Chondrocyte (in vitro differentiated cells): ENCODE measurements at places on chromosomes 3 and 15.

- DNase-seq = no peak
Observed at GRCh38 chr3:133369068-133369440, 30.8 kb upstream of the BFSP2 start.

- no peak for DNase-seq
Observed at GRCh38 chr3:132569153-132569552, 27.9 kb upstream of the ACKR4 start.

- no peak for DNase-seq
Observed at GRCh38 chr3:155411500-155412223, 118.2 kb upstream of the STRIT1 start.

DNA sequence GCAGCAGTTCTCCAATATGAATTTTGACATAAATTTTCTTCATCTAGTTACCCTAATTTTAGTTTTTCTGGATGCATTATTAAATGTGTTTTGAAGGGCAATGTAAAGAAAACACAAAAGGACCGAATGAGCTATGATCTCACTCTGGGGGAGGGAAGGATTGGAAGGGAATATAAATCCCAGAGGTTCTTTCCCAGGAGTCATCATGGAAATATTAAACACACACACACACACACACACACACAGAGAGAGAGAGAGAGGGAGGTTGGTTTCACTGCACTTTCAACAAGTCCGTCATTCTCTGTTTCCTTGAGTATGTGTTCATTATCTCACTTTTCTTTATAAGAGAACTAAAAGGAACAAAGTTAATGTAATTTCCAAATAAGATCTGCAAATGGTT lies 70.7 kb upstream of the DCBLD2 start:
- no peak for DNase-seq

- DNase-seq = no peak
Observed at GRCh38 chr3:39505866-39506742, 38.6 kb downstream of the MOBP start.

GRCh38 chr3:58559586-58559985 lies 17.6 kb downstream of the FAM107A start:
- peak; percentile 29 for DNase-seq

- no peak for DNase-seq
Observed at GRCh38 chr3:128267541-128267940, 114.3 kb downstream of the EEFSEC start.

GRCh38 chr3:77147836-77148578 lies 108.1 kb downstream of the ROBO2 start:
- DNase-seq = no peak

- no peak for DNase-seq
Observed at GRCh38 chr3:39990532-39990931, 181.1 kb downstream of the MYRIP start.

GRCh38 chr3:122642935-122643334 lies 37.7 kb upstream of the PARP14 start:
- DNase-seq = no peak

DNA sequence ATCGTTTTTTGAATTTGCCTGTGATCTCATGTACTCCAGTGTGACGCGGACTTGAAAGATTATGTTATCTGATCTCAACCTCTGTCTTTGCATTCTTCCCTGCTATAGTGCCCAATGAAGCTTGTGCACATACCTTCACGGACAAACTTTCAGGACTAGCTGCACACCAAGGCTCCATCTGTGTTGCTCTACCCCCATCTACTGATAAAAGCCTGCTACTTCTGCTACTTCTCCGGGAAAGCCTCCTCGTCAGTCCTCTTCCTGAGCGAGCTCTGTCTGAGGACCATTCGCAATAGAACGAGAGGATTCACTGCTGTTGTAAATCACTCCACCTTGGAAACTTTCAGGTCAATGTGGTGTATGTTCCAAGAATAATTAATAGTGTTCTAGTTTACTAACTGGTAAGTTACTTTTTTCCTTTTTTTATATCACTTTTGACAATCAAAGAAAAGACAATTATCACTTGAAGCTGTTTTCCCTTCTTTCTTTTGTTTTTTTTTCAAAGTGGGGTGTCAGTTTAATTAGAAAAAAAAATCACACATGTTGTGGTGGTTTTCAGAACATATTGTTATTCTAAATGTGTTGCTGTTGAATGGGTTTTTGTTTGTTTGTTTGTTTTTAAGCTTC lies 217.6 kb downstream of the ARRDC4 start:
- no peak for DNase-seq

DNA sequence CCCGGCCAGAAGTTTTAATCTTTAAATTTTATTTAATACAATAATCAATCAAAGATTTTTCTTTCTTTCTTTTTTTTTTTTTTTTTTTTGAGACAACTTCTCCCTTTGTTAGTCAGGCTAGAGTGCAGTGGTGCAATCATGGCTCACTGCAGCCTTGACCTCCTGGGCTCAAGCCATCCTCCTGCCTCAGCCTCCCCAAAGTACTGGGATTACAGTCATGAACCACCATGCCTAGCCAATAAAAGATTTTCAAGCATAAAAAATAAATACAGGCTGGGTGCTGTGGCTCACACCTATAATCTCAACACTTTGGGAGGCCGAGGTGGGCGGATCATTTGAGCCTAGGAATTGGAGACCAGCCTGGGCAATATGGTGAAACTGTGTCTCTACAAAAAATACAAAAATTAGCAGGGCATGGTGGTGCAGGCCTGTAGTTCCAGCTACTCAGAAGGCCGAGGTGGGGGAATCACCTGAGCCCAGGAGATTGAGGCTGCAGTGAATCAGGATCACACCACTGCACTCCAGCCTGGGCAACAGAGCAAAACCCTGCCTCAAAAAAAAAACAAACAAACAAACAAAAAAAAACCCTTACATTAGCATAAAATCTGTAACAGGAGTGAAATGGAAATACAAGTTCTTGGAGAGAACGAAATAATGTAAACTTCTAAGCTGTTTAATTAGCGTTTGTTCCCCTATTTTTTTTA lies 29.1 kb upstream of the SRP14 start:
- peak; percentile 2 for DNase-seq

DNA sequence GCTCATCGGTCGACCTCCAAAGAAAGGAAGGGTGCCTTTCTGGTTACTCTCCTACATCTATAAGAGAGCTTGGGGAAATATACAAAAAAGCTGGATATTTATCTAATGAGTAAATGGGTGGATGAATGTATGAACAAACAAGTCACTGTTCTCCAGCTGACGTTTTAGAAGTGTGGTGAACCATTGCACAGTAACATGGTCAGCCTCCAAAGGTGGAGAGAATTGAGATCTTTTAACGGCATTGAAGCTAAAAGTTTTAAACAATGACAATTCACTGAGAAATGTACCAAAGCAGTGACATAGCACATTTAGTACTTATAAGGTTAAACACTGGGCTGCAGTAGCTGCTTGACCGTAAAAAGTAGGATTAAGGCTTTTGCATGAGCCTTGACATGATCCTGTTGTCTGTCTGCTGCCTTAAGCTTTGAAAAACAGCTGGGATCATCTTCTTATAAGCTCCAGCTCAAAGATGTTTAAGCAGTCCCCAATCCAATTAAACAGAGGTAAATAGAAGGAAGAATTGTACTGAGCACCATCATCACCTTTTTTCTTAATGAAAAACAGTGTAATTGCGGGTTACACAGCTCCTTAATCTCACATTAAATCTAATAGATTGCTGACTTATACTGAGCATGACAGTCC lies 222.9 kb downstream of the WDR72 start:
- DNase-seq = no peak

DNA sequence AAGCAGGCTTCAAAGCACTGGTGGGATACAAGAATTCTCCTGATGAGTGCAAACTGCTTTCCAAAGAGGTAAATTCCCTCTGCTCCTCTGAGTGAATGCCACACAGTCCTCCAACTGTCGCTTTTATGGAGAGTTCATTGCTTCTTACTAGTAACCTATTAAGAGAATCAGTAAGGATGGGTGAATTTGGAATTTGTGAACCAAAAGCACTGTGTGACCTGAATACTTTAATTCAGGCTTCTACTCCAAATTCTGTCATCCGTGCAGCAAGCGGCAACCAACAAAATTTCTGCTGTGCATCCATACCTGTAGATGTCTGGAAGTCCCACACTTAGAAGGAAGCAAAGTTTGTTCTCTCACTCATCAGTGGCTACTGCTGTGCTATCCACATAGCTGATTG lies 66.7 kb upstream of the SNRK start:
- no peak for DNase-seq

- DNase-seq = no peak
Observed at GRCh38 chr3:72060447-72061034, 275.6 kb upstream of the PROK2 start.

DNA sequence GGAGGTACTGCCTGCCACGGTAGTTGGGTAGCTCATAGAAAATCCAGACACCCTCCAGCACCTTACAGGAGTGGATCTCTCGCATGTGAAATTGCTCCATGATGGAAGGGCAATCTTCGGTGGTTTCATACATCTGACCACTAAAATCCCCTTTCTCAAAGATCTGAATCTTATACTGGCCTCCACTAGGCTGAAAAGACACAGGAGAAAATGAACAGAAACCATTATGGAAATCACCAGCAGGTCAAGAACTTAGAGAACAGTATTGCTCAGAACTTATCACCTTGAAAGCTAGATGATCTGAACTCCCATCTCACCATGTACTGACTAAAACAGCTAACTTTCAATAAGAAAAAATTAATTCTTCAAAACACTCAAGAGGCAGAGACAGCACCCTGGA lies 5.4 kb downstream of the CRYGS start:
- no peak for DNase-seq

GRCh38 chr3:150370999-150371398 lies 37.1 kb upstream of the TSC22D2 start:
- DNase-seq = no peak

DNA sequence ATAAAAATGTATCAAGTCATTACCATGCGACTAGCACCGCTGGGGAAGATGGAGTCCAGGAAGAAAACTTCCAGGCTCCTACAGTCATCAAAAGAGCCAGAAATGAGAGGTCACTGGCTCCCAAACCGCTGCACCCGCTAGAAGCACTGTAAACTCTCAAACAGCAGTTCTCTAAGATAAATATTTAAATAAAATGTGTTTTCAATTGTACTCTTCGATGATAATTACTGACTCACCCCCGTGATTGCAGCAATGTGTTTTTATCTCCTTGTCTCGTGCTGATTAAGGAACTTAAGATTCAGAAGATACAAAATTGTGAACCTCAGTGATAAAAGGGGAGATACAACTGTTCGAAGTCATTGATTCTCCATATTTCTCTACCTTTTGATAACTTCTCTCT lies 45.8 kb upstream of the FOXP1 start:
- DNase-seq = no peak

DNA sequence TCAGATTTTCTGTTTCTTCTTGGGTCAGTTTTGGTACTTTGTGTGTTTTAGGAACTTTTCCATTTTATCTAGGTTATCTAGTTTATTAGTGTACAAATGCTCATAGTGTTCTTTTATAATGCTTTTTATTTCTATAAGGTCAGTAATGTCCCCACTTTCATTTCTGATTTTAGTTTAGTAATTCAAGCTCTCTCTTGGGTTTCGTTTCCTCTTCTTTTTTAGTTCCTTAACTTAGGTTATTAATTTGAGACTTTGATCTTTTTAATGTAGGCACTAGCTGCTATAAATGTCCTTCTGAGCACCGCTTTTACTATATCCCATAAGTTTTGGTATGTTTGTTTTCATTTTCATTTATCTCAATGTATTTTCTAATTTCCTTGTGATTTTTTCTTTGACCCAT lies 27.0 kb upstream of the CD200R1L start:
- DNase-seq = no peak

- DNase-seq = no peak
Observed at GRCh38 chr3:187520027-187520945, 149.9 kb downstream of the SST start.

DNA sequence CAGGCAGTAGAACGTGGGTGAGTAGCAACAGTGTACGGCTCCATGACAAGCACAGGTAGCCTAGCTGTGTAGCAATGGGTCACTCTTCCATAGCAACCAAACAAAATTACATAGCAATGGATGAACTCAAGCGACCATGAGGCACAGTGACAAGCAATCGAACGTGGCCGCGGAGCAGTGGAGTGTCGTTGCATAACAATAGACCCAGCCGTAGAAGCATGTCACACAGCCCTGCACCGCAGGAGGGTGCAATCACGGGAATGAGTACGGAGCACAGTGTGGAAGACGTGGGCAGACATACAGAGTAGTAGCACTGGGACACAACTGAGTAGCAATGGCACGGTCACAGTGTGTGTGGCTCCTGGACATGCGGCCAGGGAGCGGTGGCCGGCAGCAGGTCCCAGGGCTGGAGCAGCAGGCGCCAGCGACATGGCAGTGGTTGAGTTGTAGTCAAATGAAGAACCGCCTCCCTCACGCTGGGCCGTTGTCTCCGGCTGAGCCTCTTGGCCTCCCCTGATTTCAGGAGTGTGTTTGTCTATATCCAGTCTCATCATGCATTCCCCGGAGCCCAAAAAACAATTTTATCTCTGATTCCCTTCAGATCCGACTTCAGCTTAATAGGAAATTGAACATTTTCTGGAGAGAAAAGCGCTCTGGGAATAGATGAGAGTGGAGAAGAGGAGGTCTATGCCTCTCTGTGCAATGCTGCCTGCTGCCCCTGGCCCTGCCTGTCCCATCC lies 64.1 kb downstream of the CCDC33 start:
- DNase-seq = no peak

- no peak for DNase-seq
Observed at GRCh38 chr15:30072630-30073029, 10.1 kb upstream of the GOLGA8J start.

DNA sequence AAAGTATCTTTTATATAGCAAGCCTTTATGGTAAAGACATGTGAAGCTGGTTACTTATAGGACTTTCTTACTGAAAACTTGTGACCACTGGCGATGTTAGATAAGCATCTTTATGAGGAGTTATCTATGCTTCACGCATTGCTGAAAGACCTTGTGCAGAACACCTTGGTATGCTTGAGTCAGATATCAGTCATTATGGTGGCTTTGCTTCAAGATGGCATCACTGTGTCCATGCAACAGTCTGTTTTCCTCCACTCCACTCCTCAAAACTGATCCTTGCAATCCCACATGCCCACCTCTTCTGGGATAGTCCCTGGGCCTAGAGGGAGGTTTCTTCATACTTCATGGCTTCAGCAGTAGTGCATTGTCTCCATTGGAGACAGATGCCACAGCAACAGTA lies 656.3 kb downstream of the ZNF385D start:
- DNase-seq = no peak

DNA sequence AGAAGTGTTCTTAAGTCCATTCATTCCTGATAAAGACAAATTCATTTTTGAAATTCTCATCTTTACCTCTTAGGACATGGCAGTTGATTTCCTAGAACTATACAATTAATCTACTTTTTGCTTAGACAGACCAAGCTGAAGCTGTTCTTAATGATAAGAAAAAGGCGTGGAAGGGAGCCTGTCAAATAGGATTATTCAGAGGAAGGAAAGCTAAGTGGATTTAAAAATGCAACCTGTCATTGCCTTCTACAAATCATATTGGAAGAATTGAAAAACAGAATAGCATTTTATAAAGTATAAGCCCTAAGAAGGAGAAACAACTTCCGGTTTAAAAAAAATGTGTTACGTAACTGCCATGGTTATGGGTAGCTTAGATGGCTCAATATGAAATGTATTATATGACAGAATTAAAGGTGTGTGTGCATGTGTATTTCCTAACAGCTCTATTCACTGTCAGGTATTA lies 81.2 kb upstream of the RAP2B start:
- DNase-seq = no peak
